ENCODE measurements at places on chromosomes 3 and 15.

GRCh38 chr3:160091441-160091840 is 102.8 kb downstream of the IL12A start:
- no peak for DNase-seq

GRCh38 chr3:128453501-128454309 is 13.0 kb downstream of the DNAJB8 start:
- no peak for DNase-seq

- no peak for DNase-seq
Observed at GRCh38 chr3:98099848-98100247, 12.9 kb downstream of the OR5AC2 start.

DNA sequence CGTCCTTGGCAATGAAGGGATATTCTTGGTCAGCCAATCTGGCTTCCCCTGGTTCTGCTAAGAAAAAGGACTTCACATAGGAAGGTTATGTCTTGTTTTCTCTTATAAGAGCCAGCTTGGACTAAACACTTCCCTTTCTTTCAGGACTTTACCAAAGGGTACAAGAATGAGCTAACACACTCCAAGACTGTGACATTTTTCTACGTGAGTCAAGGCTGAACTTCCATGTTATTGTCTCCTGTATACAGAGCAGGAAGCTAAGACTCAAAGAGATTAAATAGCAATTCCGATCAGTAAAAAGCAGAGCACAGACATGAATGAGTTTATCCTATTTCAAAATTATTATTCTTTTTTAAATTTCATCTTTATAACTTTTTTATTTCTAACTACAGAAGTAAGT is 63.3 kb upstream of the STT3B start:
- DNase-seq = no peak

DNA sequence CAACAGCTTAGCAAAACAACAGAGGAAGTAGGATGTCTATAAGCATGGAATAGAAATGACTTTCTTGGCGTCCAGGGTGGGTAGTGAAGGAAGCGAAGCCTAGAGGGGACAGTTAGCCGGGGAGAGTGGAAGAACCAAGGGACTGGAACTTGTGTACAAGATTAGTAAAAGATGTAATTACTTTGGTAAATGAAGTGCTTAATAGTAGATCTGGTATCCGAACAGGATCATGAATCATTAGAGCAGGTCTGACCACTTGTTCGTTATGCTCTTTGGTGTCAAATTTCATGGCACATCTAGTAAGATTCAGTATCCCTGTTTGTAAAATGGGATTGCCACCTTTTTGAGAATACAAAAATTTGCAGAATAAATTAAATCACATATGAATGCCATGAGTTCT is 112.5 kb upstream of the MLF1 start:
- DNase-seq = no peak

- DNase-seq = no peak
Observed at GRCh38 chr3:25604107-25604805, 60.5 kb downstream of the TOP2B start.

GRCh38 chr3:152051501-152052404 is 178.3 kb downstream of the SUCNR1 start:
- DNase-seq = no peak

DNA sequence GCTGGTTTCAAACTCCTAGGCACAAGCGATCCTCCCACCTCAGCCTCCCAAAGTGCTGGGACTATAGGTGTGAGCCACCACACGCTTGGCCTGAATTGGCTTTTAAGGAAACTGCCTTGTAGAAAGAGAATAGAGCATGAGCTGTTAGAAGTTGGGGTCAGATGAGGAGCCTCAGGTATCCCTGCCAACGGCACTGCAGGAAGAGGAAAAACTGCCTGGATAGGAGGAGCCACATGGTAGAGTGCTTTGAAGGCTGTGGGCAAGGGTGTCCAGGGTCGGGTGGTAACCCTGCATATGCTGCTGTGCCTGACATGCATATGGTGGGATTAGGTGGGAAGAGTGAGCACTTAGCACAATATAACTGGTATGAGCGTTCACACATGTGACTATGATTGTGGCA is 55.0 kb downstream of the BSN start:
- no peak for DNase-seq

DNA sequence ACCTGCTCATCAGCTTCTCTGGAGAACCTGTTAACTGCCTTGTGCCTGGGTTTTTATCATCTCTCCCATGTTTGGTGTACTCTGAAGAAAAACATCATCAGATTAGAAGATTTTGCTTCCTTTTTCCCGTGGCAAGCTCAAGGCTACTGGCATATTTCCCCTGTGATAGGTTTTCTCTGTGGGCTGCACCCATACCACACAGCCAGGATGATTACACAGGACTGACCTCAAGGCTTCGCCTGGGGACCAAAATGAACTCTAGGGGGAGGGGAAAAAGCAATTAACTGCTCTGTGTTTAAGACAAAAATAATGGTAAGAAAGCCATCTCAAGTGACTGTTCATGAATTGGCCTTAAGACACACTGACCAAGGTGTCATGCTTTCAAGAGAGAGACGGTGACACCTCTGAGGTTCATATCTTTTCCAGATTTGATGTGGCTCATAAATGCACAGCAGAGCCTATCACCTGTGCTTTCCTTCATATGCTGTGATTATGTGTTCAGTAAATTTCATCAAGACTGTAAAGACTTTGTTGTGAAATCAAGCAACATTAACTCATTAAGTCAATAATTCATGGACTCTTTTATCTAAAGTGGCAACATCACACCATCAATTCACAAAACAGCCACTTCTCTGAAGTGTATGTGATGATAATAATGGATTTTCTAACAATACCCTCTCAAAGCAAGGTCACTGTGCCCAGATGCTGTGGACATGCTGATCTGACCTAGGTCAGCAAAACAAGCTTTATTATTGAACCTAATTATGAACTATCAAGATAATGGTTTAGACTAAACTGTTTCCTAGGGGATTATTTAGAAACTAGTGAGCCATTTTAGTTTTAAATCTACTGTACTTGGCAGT is 427.9 kb downstream of the WDR72 start:
- no peak for DNase-seq

DNA sequence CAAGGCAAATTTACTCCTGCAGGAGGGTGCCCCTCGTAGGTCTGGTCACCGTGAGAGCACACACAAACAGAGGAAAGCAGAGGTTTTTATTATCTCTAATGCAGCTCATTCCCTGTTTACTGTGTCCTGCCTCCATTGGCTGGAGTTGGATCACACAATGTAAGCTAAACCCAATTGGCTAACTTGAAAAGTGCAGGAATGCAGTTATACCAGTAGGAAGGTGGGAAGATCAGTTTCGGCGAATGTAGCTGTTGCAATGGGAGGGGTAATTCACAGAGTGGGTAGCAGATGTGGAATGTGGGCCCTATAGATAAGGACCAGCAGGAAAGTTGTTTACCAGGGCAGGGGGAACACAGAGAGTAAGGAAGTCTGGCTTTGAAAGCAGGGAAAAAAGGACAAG is 42.5 kb upstream of the NPAP1 start:
- no peak for DNase-seq

DNA sequence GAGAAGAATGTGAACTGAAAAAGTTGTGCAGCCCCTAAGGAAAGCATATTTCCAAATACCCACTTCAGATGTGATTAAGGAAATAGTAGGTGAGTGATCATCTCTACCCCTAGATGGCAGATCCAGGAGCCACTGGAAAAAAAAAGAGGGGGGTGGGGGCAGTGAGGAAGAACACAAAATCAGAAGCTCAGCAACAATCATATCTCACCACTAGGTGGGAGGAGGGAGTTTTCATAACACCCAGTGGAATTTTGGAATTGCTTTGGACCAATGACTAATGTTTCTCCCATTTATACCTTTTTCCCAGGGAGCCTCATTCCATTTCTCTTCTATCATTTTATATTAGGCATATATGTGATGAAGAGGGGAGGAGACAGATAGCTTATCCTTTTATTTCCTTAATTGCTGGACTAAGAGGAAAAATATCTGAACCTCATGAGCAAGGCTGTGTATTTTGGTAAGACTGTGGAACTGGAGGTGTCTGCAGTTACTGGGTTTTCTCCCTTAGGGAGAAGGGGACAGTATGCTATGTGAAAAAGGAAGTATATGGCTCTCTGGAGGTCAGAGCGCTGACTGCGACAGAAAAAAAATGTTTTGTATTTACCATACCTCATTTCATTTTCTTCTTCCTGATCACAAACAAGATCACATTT is 363.4 kb downstream of the GAP43 start:
- no peak for DNase-seq
